ENCODE measurements at places on chromosomes 4 and X. TPM values are rescaled to one million over a fixed set of nuclear protein-coding genes. Genes with fewer than 3 reads are reported as not detected.
A peak's percentile ranks its signal among the peaks of the same experiment; 100 is the strongest.

DNA sequence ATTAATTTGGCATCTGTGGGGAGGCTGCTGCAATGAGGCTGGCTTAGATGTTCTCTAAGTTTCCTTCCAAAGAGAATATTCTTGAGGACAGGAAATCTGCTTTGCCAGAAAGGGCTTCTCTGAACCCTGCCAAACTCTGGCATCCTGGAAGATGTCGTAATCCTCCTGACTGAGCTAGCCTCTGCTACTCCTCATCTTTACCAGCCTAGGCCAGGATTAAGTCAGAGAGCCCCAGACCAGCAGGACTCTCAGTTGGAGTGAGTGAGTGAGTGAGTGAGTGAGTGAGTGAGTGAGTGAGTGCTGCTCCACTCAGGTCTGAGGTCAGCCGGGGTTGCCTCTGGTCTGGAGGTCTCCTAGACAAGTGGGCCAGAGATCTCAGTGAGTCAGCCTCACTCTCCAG, 104.9 kb upstream of the SOD3 start:
- DNase-seq: no peak

- DNase-seq: no peak
These were observed 4.7 kb upstream of the CD40LG start for GRCh38 chrX:136643243-136643642.

- DNase-seq: no peak
These were observed 107.6 kb downstream of the QRFPR start for GRCh38 chr4:121273191-121273590.

DNA sequence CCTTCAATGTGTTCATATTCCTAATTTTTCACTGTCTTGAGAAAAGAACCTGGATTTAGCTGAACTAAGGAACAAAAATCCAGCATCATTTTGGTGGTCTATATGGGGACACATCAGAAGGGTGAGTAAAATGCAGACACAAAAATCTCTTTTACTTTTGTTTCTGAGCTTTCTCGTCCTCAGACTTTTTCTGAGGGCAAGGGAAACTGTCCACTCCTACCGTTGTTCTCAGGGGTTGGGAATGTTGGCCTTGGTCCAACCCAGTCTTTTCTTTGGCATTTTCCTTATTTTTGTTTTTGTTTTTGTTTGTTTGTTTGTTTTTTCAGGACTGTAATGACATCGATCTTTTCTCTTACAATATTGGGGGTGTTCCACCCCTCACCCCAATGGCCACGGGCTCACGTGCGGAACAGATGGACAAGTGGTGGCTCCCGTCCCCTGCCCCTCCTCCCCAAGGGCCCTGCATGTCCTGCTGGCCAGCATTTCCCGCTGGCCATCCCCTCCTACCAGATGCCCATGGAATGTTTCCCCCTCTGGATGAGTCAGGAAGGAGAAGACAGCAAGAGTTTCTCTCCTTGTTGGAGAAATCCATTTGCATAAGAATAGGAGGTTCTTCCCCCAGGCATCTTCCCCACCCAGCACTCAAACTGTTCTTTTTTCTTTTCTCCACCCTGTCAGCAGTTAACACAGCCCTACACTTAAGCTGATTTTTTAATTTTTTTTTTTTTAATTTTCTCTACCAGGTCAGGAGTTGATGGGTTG, 305.4 kb upstream of the NDST4 start:
- no peak for DNase-seq

DNA sequence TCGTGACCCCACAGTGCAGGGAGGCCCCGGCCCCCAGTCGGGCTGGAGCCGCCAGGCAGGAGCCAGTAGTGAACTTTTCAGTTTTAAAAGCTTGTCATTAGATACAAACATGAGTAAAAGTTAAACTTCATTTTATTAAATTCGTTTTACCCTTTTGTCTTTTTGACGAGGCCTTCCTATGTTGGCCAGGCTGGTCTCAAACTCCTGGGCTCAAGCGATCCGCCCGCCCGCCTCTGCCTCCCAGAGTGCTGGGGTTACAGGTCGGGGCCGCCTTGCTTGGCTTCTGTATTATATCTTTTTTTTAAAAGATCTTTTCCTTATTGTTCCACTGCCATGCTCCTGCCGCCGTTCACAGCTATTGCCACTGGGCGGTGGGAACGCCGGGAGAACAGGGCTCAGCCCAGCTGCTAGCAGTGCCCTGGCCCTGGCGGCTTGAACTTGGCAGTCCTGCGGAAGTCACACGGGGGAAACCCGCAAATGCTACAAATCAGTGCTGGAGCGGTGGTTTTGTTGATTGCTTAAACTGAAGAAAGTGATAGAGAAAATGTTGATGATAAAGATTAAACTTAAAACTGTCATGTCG, 968 bp upstream of the NELFA start:
- peak; percentile 64 for DNase-seq

DNA sequence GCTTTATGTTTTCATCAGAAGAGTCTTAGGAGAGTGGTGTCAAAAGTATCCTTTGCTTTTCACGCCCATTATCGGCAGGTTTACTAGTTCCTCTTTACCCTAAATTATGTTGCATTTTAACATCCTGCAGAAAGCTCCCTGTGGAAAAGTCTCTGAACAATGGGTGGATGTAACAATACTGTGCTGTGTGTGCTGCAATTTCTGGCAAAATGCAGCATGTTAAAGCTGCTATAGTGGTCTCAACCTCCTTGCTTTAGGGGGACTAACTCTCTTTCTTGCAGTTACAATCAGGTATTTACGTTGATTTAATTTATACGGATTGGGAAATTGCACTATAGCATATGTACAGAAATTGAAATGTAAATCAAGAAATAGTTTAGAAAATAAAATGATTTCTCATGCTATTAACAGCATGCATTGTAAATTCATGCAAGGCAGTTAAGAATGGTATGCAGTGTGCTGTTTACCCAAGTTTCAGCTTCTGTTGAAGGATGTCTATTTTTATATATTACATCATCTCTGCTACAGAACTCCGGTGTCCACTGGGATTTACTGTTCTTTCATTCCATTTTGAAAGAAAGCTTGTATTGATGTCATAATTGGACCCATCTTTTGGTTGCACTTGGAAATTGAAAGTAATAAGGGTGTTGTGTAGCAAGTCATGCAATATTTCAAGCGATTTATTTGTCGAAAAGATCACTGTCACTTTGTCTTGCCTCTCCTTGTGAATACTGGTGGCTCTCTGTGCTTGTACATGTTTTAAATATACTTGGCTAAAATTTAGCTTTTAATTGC, 145.7 kb downstream of the RAPGEF2 start:
- DNase-seq: no peak

- no peak for DNase-seq
These were observed 14.3 kb downstream of the FAM47B start for GRCh38 chrX:34956916-34957315.

DNA sequence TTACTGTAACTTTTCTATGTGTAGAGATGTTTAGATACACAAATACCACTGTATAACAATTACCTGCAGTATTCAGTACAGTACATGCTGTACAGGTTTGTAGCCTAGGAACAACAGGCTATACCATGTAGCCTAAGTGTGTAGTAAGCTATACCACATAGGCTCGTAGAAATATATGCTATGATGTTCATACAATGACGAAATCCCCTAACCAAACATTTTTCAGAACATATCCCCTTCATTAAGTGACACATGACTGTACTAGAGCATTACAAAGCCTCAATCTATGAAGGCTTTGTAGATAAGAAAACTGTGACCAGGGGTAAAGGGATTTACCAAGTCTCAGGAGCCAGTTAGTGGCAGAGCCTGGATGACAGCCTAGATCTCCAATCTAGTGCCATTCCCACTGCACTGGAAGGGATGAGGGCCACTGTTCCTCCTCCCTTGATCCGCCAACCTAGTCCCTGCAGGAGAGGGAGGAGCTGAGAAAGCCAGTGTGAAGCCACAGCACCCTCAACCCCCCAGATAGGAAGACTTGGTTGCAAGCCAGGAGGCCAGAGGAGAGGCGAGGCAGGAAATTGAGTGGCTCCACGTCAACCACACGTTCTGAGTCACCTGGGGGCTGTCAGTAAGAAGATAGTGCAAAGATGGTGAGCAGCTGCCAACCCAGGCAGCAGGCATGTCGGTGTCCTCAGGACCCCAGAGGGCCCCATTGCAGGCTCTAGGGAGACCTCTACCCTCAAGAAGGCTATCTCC, 227.7 kb downstream of the BCOR start:
- DNase-seq: no peak

GRCh38 chrX:40952855-40953254, 132.4 kb upstream of the USP9X start:
- DNase-seq: no peak

DNA sequence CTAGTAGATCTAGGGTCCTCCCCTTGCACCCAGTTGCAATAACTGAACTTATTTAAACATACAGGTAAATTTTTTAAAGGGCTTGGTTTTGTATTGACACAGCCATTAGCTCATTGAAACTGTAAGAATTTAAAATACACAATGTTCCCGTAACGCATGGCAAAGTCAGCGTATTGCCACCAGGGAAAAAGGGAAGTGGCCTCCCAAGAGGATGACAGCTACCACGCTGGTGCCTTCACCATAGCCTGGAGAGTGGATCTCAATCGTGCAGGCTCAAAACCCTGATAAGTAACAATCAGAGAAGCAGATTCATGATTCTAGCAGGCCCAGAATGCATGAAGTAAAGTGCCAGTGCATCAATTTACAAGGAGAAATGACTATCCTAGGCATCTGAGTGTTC, 49.4 kb upstream of the RELL1 start:
- no peak for DNase-seq

DNA sequence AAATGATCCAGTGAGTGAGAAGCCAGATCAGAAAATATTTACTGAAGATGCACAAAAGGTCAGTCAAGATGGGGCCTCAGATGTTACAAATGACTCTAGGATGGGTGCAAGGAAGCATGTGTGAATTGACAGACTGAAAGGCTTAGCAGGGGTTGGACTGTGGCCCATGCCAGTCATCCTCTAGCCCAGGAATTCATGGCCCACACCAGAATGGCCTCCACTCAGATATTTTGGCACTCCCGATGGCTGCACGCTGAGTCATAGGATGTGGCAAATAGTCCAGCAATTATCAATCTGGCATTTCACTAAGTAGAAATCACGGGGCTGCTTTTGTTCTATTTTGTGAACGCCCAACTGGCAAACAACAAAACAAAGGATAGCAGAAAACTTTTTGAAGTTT, 406.5 kb downstream of the IQCM start:
- no peak for DNase-seq

- DNase-seq: peak; percentile 56
These were observed at the start of gene PLXNA3 for GRCh38 chrX:154458116-154458953. Gene PLXNA3 (plus strand): TSS chrX:154458281. CDS start chrX:154460184, 1,903 bp downstream.

- DNase-seq: no peak
These were observed 99.0 kb downstream of the FIP1L1 start for GRCh38 chr4:53476232-53477037.

DNA sequence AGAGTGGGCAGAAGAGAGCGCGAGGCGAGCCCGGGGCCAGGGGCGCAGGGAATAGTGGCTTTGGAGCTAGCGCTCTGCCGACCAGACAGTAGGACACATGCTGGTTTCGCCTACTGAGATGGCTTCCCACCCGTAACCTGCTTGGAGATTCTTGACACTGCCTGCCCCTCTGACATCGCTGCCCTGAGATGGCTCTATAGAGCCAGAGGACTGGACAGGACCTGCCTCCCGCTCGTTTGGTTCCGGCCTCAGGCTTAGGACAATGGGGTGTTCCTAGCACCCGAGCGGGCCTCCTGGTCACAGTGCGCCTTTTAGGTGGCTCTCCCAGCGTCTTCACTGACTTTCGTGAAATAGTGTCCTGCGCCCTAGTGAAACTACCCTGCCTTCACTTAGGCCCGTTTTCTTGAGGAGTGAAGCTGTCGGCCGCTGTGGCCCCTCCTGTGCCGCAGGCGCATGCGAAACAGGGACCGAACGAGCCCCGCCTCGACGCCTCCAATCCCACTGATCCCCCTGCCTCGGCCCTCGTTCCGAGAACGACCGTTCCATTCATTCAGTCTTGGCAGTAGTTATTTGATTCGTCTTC, 608 bp downstream of the TAF1 start:
- DNase-seq: no peak

DNA sequence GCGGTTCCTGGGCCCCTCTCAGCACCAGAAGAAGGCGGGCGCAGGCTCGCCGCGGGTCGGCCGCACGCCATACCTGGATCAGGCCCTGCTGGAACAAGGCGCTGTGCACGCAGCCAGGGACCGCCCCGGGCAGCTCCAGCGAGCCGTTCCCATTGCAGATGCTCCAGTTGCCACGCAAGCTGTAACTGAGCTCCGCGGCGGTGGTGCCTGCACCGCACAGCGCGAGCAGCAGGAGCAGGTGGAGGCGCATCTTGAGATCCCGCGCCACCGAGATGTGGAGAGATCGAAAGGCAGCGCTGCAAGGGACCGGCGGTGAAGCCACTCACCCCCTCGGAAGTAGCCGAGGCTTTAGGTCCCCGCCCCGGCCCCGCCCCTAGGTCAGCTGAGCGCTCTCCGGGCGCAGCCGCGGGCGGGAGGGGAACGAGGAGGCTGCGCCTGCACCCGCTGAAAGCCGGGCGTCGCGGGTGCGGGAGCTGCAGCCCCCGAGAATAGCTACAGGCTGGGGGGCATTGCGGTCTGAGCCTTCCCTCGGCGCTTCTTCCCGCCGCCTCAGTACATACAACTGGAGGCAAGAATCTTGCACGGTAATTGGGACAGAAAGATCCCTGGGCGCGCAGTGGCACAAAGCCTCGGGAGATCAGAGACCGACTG, at the start of gene MANBA:
Gene MANBA (minus strand): TSS at position 324 of the 651 bp plus-strand sequence. CDS start 74 bp downstream, at position 250.
- DNase-seq: peak; percentile 59

- no peak for DNase-seq
These were observed 75.0 kb downstream of the FAM13A start for GRCh38 chr4:88981993-88982392.

- peak; percentile 2 for DNase-seq
These were observed 497 bp downstream of the HPGD start for GRCh38 chr4:174521800-174522182.

GRCh38 chr4:16916719-16917337, 18.4 kb upstream of the LDB2 start:
- DNase-seq: peak; percentile 45

- DNase-seq: no peak
These were observed 759.3 kb downstream of the FSTL5 start for GRCh38 chr4:161404346-161405110.

- no peak for DNase-seq
These were observed 754.9 kb downstream of the RPA4 start for GRCh38 chrX:97638621-97639020.

- DNase-seq: no peak
These were observed 279.8 kb downstream of the UNC5C start for GRCh38 chr4:95268819-95269565.

CENPI gene
- 39.8 TPM for total RNA-seq

RPS6KA6 gene
- 7.8 TPM for total RNA-seq

EDNRA gene
- 6.9 TPM for total RNA-seq

RNF128 gene
- total RNA-seq: not detected

DOCK11 gene
- 13.2 TPM for total RNA-seq

EPHA5 gene
- total RNA-seq: 0.07 TPM

LIMCH1 gene
- 15.1 TPM for total RNA-seq

All from neural crest cell (in vitro differentiated cells).